Stimulated activated naive B cell treated with anti-CD40 and anti-IgM and Interleukin-4, amounts not matched to agents 10 μg/mL and 1 μg/mL and 100 μg/mL, for 72 hours (primary cell): ENCODE measurements at places on chromosomes 13 and 19.

DNA sequence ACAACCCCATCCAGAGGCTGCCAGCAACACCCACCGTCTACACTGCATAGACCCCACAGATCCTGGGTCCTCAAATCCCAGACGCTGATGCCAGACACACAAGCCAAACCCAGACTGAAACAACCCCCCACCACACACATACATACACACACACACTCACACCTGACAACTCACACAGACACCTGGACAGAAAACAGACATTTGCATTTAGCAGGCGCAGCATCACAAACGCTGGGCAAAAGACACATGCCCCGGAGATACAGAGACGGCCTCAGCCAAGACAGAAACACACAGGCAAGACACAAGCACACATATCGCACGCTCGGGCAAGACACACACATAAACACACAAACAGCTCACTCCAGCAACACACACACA, 1.3 kb downstream of the BBC3 start:
- no peak for DNase-seq

DNA sequence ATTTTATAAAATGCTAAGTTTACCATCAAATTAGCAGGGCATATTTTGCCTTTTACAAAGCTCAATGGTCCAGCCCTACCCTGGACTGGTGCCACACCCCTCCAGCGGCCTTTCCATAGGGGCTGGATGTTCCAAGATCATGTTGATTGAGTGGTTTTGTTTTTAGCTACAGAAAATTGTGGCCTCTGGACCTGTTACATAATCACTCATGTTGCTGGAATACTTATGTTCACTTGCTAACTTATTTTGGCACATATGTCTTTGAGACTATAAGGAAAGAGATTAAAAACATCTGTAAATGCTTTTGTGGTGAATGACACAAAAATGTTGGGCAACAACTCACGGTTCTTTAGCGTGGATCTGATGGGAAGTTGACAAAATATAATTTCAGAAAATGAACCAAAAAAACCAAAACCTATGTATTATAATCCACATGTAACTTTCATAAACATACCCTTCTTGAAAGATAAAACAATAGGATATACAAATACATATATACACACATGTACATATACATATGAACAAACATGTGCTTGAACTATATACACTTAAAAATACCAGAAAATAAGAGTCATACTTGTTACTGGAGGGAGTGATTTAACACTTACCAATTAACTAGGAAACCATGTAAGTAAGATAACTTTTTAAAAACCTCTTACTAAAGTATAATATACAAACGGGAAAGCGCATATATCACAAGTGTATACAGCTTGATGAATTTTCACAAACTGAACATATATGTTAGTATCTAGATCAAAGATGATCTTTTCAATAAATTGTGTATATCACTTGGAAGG, 46.6 kb upstream of the SLC15A1 start:
- DNase-seq = no peak

DNA sequence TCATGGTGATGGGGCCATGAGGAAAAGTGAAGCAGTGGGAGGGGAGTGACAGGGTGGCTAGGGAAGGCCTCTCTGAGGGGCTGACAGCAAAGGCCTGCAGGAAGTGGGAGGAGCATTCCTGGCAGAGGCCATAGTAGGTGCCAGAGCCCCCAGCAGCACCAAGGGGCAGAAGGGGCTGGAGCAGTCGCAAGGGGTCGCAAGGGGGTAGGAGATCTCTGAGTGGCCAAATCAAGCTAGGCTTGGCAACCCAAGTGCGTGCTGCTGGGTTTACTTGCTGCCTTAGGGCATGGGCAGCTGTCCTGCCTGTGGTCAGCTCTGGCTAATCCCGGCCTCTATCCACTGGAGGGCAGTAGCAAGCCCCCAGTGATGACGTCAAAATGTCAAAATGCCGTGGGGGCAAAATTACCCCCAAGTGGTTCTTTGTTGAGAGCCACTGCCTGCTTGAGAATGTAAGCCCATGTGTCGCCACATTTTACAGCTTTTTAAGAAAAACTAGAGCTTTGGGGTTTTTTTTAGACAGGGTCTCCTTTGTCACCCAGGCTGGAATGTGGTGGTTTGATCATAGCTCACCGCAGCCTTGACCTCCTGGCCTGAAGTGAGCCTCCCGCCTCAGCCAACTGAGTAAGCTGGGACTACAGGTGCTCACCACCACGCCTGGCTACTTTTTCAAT, 11.8 kb downstream of the CCDC97 start:
- DNase-seq = no peak

GRCh38 chr13:47893527-47893926, 107.5 kb downstream of the SUCLA2 start:
- DNase-seq = no peak

DNA sequence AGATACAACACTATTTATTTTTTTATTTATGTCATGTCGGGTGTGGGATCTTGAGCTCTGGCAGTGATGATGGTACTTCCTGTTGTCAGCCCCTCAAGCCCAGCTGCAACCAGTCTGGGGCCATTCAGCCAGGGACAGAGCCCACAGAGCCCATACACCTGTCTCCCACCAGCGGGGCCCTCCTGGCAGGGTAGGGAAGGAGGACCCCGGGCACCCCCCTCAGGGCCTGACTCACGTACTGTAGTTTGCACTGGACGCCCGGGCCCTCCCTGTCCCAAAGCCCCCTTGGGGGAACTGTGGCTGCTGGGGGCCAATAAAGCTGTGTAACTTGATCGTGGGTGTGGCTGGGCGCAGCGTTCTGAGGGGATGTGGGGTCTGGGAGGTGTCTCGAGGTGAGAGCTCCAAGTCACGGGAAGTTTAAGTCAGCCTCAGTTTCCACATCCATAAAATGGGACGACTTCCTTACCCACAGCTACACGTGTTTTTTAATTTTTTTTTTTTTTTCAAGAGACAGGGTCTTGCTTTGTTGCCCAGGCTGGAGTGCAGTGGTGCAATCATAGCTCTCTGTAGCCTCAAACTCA, 9.5 kb downstream of the ATG4D start:
- DNase-seq = no peak

DNA sequence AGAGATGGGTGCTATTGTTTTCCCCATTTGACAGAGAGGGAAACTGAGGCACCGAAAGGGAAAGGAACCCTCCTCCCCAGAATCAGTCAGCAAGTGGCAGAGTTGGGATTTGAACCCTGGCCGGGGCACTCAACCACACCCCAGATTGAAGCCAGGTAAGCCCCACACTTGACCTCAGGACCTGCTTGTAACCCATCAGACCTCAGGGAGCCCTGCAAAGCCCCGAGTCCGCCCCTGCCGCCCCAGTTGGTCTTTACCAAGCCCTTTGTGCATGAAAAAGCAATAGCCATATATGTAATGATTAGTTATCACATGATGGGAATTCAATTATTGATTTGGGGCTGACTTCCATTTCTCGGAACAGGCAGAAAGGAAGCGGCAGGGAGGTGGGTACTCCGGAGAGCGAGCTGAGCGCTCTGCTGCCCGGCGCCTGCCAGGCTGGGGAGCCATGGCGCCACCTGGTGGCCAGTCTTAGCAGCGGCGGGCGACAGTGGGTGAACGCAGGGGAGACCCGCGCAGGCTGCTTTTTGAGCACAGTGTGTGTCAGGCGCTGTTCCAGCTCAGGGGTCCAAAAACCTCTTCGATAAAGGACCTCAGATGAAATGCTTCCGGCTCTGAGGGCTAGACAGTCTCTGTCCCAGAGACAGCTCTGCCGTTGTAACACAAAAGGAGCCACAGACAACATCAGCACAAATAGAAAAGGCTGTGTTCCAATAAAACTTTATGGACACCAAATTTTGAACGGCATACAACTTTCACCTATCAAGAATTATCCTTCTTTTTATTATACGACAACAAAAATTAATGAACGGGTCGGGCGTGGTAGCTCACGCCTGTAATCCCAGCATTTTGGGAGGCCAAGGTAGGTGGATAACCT, 82.9 kb upstream of the CACNA1A start:
- DNase-seq = peak; percentile 70

DNA sequence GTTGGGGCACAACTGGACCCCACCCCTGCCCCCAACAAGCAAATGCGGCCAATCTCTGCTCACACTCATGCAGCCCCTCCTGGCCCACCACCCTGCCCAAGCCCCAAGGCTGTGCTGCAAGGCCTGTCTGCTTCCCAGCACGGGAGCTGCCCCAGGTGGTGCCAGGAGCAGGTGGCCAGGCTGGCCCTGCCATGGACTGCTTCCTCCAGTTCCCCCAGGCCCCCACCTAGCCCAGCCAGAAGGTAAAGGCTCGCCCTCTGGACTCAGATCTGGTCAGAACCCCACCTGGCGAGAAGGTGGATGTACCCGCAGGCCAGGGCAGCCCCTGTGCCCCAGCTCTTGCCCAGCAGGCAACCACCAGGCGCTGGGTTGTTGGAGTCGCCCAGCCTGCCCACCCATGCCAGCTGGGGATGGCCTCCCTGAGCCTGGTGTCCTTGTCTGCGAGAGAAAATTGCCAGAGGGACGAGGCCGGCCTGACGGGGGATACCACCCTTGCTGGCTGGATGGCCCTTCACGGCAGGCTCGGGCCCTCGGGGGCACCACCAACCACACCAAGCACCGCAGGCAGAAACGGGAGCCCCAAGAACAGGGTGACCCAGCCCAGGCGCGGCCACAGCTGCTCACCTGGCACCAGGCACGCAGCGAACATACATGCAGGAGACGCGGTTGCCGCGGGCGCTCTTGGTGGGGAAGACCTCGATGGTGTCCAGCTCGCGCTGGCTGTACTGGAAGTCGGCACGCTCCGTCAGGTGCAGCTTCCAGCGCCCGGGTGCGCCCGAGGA, 4.5 kb downstream of the ABHD17A start:
- DNase-seq = no peak

DNA sequence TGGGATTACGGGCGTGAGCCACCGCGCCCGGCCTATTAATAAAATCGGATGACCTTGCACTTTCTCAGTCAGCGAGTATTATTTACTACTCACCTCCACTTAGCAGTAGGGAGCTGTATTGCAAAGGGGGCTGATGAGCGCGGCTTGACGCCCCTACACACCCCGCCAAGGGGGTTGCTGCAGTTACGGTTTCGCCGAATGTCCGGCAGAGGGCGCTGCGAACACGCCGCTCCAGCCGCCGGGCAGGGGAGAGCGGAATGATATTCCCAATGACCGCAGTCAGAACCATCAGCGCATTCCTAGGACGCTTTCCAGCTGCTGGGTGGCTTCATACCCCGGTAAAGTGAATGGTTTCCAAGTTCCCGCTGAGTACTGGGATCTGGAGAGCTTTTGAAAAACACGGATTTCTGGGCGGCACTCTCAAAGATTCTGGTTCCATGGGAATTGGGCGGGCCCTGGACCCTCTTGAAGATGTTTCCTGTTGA, 30.0 kb upstream of the TPT1 start:
- no peak for DNase-seq

GRCh38 chr19:28642787-28643683, 569.9 kb downstream of the UQCRFS1 start:
- DNase-seq = no peak

DNA sequence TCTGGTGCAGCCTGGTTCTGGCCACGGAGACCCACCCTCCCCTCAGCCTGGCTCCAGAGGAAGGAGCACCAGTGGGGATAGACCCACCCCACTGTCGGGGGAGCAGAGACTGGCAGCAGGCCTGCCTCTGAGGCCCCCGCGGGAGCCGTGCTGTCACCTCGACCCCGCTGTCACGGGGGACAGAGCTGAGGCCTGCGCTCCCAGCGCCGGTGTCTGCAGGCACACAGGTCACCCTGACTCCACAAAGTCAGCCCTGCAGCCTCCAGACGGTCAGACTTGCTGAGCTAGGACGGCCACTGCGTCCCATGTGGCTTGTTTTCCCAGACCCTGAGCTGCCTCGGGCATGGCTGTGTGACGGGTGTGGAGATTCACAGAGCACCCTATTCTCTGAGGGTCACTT, 32.3 kb downstream of the GNG7 start:
- no peak for DNase-seq
